ENCODE measurements at places on chromosomes 4 and X.

DNA sequence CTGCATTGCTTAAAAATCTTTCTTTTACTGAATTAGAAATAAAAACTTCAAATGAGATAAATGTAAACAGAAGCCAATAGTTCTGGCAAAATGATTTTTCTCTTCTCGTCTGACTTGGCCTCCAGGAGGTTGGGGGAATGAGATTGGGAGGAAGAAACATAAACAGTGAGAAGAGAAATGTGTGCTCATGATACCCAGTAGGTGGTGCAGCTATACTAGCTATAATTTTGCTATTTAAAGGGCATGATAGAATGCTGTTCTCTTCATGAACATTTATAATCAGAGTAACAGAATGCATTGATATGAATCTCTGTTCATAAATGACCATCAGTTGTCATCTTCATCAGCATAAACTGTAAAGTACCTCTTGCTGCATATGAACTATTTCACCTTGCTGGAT, 85.5 kb downstream of the TACR3 start:
- DNase-seq, result no peak

GRCh38 chr4:185141777-185142176, 1.3 kb upstream of the SLC25A4 start:
- no peak for DNase-seq

GRCh38 chr4:93201471-93202096, 627.0 kb upstream of the ATOH1 start:
- no peak for DNase-seq

DNA sequence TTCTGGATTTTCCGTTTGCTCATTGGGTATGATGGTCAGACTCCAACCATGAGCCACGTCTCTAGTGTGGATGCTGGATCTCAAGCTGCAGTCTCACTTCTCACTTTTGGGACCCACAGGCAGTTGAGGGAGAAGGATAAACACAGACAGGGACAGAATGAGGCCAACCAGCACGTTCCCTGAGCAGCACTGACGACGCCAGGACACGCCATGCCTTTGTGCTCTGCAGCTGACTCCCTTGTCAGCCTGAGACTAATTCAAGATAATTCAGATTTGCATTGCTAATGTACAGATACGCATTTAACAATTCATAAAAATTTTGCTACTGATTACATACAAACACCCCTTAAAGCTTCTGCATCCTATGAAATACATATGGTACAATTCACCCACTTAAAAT, 106.5 kb downstream of the FAM193A start:
- DNase-seq, result no peak

GRCh38 chrX:124256216-124256615, 76.2 kb upstream of the TEX13D start:
- DNase-seq, result no peak

All from gastrocnemius medialis (tissue), 4 donors.